ENCODE measurements at places on chromosomes 1 and 21. TPM values are rescaled to one million over a fixed set of nuclear protein-coding genes. Genes with fewer than 3 reads are reported as not detected.

Gene NR1I3
- not detected for total RNA-seq

Gene FAM163A
- 0.41 TPM for total RNA-seq

Gene SIM2
- not detected for total RNA-seq

Gene SELP
- not detected for total RNA-seq

Gene MAP3K7CL
- 1.2 TPM for total RNA-seq

Gene ASCL5
- total RNA-seq = not detected

Gene ARMH1
- 4.5 TPM for total RNA-seq

Gene ATP6V1G3
- total RNA-seq = not detected

Gene LAD1
- total RNA-seq = not detected

Gene F5
- total RNA-seq = not detected

Gene LCE2B
- not detected for total RNA-seq

Gene TRIM62
- 3.3 TPM for total RNA-seq

DNA sequence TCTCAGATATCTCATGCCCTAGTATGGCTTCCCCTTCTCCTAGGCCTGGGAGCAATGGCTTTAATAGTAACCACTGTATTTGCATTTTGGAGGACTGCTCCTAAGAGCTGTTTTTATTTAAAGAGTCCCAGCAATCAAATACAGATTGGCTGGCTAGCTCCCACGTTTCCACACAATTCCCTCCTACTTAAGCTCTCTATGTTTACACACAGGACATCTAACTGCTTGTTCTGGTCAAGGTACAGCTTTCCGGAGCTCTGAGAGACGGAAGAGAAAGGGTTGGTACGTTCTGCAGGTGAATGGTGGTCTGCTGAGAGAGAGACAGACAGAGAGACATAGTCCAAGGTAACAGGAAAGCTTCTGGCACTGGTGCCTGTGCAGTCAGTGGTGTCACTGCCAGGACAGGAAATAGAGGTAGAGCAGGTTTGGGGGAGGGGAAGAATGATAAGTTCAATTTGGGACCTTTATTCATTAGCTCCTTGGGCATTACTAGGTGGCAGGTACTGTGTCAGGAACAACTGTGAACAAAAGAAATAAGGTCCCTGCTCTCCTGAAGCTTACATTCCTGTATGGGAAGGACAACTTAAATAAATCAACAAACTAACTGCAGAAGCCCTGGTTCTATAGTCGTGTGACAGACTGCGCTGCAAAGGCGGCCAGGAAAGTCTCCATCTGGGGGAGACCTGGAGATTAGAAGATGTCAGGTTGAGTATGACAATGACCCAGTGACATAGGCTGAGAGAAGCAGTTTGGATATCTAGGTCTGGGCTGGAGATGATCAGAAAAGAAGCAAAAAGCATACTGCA, 1.2 kb upstream of the SLC25A33 start:
- DNase-seq = no peak

DNA sequence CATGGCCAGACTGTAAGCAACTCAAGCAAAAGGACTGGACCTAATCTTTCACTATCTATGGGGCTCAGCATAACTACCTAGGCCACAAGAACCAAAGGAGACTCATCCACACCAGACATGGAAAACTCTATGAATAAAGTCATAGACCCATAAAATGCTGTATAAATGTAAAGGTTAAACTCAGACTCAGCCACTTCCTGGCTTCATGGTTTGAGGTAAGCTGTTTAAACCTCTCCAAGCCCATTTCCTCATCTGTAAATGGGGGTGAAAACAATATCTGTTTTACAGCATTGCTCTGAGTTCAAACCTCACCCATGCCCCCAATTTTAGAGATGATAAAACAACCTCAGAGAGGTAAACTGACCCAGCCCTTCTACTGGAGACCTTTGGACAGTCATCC, 4.0 kb upstream of the SMIM12 start:
- DNase-seq = no peak

DNA sequence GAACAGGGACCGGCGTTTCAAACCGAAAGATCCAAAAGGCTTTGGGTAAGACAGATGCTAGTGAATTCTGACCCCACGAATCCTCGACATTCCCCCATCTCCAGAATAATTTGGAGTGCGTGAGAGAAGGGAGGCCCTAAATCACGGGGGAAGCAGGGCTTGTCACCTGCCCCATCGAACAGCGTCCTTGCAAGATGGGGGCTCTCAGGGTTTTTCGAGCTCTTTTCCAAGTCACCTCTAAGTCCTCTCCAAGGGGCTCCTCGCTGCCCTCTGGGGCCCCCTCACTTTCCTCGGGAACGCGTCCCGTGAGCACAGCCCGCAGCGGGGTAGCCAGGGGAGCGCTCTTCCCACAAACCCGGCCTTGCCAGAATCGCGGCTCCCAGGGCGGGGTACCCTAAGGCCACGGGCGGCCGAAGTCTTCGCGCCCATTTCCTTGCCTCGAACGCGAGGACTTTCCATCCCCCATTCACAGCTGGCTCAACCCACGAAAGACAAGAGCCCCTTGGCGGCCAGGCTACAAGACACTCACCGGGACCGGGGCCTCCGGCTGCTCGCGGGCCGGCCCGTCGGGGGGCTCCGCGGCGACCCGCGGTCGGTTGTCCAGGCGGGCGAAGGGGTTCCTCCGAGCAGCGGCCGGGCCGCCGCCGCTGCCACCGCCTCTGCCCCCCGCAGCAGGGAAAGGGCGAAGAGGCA, 546 bp downstream of the DONSON start:
- peak; percentile 28 for DNase-seq

GRCh38 chr1:184143449-184143848, 91.9 kb downstream of the TSEN15 start:
- DNase-seq = no peak

DNA sequence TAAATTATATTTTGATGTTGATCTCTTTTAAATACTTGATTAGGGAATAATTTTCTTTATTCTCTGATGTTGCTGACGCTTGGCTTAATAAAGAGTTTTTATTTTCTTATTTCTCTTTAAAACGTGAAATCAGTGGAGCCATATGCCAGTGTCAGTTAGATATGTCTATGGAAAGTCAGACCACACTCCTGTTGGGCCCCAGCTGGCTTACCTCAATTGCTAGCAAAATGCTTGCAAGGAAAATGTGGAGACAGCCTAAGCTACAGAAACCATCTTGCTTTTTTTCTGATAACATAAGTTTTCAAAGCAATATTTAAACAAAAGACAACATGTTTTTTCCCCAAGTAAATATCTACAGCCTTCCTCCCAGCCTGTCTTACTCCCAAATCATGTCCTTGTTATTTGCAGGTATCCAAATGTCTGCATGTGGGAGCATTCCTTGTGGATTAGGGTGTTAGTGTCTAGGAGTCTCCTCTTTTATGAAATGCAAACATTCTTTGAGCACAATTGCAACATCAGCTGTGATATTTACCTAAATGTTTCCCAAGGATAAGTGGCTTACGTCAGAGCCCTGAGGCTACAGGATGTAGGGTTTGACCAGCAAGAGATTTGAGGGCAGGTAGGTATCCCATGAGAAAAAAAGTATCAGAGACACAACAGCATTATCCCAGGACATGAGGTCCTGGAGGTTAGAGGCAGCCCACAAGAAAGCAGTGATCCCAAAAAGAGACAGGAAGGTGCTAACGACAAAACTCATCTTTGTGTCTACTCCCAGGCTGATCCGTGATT, 117.2 kb upstream of the KCNJ15 start:
- no peak for DNase-seq

- DNase-seq = no peak
These were observed 83.8 kb upstream of the SSX2IP start for GRCh38 chr1:84773933-84774497.

DNA sequence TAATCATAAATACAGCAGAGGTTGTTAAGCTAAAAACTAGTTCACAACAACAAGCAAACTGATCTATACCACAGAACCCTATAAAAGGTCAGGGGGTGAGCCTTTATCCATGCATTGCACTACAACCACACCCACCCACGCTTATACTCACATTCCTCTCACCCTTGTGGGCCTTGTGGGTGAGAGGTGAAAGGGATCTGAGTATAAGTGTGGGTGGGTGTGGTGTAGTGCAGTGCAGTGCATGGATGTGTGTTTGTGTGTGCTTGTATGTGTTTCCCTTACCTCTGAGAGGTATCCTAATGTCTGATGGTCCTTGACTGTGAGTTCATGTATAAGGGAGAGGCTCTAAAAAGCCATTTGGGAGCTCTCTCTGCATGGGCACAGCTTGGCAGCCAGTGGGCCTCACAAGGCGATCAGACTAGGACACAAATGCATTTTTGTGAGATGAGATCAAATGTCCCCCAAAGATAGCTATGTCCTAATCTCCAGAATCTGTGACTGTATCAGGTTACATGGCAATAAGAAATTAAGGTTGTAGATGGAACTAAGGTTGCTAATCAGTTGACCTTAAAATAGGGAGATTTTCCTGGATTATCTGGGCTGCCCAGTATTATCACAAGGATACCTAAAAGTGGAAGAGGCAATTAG, 95.5 kb upstream of the DPT start:
- DNase-seq = no peak

DNA sequence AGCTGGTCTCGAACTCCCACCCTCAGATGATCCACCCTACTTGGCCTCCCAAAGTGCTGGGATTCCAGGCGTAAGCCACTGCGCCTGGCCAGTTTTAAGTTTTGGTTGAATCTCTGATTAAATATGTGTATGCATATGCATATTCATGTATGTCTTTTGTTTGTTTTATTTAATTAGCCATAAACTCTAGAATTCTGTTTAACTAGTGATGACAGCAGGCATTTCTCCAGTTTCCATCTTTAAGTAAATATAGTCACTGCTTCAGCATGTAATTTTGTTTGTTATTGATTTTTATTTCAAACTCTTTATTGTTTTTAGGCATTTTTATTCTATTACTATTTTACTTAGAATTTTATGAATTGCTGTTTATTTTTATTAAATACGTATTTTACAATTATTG, 58.0 kb downstream of the NUF2 start:
- no peak for DNase-seq

- peak; percentile 69 for DNase-seq
These were observed 27.1 kb downstream of the SNAP47 start for GRCh38 chr1:227762231-227762911.

DNA sequence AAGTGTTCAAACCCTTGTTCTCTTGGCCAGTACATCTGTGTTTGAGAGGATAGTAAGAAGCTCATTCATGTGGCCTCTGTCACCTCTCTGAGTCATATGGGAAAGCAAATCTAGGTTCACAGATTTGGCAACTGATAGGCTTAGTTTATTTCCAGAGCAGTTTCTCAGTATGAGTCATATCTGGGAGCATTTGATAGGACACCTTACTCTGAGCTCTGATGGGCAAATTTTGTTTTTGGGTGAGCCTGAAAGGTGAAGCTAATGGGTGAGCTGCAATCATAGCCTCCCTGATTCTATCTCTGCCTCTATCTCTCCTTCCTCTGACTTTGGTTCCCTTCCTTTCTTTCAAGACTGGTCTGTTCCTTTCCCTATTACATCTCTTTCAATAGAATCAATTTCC, 134.4 kb downstream of the S1PR1 start:
- DNase-seq = no peak
